ENCODE measurements at places on chromosomes 4 and X.

DNA sequence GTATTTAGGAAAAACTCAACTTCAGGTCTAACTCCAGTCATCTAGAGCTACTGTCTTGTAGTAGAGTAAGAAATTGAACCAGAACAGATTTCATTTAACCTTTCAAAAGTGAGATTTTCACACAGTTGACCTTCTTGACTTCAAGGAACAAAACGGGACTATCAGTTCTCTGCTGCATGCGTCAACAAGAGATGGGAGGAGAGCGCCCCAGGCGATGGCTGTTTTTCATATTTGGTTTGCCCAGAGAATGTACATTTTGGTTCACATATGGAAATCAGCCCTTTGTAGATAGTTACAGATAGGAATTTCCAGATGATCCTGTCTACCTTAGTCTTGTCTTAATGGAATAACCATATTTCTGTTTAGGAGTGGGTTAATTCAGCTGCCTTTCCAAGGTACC, 158.1 kb downstream of the POLA1 start:
- no peaks in the 10 kb centered on the region for H3K4me1 ChIP-seq
- no peak for DNase-seq
- H3K27ac ChIP-seq: no peak overlapping the region
- peaks cover 5% of the 10 kb centered on the region for H3K27me3 ChIP-seq

DNA sequence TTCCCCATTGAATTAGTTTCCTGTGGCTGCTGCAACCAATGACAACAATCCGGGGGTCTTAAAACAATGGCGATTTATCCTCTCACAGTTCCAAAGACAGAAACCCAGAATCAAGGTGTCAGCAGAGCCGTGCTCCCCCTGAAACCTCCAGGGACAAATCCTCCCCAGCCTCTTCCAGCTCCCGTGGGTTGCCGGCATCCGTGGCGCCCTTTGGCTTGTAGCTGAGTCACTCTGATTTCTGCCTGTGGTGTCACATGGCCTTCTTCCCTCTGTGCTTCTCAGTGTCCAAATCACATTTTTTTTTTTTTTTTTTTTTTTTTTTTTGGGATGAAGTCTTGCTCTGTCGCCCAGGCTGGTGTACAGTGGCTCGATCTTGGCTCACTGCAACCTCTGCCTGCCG, 64.5 kb upstream of the STX18 start:
- no peaks in the 10 kb centered on the region for H3K27me3 ChIP-seq
- H3K27ac ChIP-seq: no peak overlapping the region
- H3K36me3 ChIP-seq: no peaks in the 10 kb centered on the region
- DNase-seq: no peak
- H3K4me1 ChIP-seq: no peaks in the 10 kb centered on the region
- no peak overlapping the region for H3K4me3 ChIP-seq

GRCh38 chr4:93855926-93856325, 27.4 kb downstream of the ATOH1 start:
- H3K4me3 ChIP-seq: no peak overlapping the region
- no peaks in the 10 kb centered on the region for H3K4me1 ChIP-seq
- no peak for DNase-seq
- no peaks in the 10 kb centered on the region for H3K36me3 ChIP-seq
- no peak overlapping the region for H3K27ac ChIP-seq

GRCh38 chr4:70571772-70572171, 20.3 kb upstream of the AMBN start:
- no peak overlapping the region for H3K4me3 ChIP-seq
- H3K27me3 ChIP-seq: peaks cover 12% of the 10 kb centered on the region
- no peak overlapping the region for H3K27ac ChIP-seq
- no peaks in the 10 kb centered on the region for H3K4me1 ChIP-seq
- no peak for DNase-seq
- no peaks in the 10 kb centered on the region for H3K36me3 ChIP-seq

- no peaks in the 10 kb centered on the region for H3K27me3 ChIP-seq
- no peak overlapping the region for H3K27ac ChIP-seq
- H3K4me1 ChIP-seq: no peaks in the 10 kb centered on the region
- no peak for DNase-seq
- no peaks in the 10 kb centered on the region for H3K36me3 ChIP-seq
- H3K4me3 ChIP-seq: no peak overlapping the region
Measured at GRCh38 chr4:177568931-177569330, 126.7 kb upstream of the AGA start.

GRCh38 chrX:3598709-3599108, 114.7 kb downstream of the PRKX start:
- no peaks in the 10 kb centered on the region for H3K4me1 ChIP-seq
- H3K27me3 ChIP-seq: no peaks in the 10 kb centered on the region
- no peak overlapping the region for H3K4me3 ChIP-seq
- no peak for DNase-seq
- no peak overlapping the region for H3K27ac ChIP-seq
- H3K36me3 ChIP-seq: peaks cover 39% of the 10 kb centered on the region

DNA sequence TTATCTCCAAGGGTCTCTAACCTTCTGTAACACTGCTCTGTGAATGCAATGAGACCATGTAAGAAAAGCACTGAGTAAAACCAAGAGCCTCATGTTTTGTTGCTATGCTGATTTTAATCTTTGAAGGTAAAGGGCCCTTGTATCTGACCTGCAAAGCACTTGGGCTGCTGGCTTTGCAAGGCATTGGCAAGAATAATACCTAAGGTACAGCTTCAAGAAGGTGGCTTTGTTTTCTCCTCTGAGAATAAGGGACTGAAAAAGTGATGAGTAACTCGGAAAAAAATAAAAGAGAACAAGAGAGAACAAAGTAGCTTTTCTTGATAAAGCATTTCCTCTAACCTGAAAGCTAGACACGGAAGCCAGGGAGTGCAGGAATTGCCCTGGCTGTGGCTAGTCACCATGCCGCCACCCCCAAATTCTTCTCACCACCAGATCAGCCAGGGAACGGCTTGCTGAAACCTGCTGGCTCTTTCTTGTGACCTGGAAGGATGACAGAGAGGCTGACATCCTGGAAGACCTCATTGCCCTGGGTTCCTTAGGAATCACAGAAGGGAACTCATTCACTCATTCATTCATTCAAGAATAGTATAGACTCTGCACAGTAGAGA, 41.8 kb upstream of the HS3ST1 start:
- H3K4me3 ChIP-seq: peak overlapping the region; percentile 23
- DNase-seq: peak; percentile 36
- no peaks in the 10 kb centered on the region for H3K27me3 ChIP-seq
- H3K27ac ChIP-seq: peak overlapping the region; percentile 89

DNA sequence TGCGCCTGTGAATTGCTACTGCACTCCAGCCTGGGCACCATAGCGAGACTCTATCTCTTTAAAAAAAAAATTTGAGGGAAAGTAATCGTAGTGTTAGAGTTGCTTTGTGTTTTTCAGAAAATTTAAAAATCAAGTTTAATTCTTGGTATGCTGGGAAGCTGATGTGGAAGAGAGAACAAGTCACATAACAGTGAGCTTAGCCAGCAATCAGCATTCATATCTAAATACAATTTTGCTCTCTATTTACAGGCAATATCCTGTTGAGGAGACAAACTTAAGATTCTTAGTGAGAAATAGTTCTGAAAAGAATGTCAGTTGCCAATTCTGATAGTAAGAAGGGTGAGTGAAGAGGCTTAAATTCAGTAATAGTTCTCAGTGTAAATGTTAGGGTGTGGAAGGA, 9.6 kb upstream of the NDUFC1 start:
- H3K27me3 ChIP-seq: no peaks in the 10 kb centered on the region
- DNase-seq: no peak
- no peak overlapping the region for H3K4me3 ChIP-seq
- peaks cover 69% of the 10 kb centered on the region for H3K36me3 ChIP-seq
- H3K27ac ChIP-seq: peak overlapping the region; percentile 0

DNA sequence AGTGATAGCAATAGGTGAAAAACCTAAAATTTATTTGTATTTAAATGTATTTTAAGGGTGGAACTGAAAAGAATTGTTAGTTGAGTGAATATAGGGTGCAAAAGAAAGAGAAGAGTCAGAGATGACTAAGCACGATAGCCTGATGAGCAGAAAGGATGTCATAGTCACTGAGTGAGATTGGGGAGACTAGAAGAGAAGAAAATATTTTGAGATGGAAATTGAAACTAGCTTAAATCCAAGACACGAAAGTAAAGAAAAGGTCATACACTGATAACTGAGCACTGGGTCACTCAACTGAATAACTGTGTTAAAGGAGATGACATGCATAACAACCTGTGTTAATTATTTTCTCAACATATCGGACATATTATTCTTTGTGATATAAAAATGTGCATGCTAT, 55.5 kb downstream of the SPANXN4 start:
- H3K4me3 ChIP-seq: no peak overlapping the region
- H3K4me1 ChIP-seq: no peaks in the 10 kb centered on the region

DNA sequence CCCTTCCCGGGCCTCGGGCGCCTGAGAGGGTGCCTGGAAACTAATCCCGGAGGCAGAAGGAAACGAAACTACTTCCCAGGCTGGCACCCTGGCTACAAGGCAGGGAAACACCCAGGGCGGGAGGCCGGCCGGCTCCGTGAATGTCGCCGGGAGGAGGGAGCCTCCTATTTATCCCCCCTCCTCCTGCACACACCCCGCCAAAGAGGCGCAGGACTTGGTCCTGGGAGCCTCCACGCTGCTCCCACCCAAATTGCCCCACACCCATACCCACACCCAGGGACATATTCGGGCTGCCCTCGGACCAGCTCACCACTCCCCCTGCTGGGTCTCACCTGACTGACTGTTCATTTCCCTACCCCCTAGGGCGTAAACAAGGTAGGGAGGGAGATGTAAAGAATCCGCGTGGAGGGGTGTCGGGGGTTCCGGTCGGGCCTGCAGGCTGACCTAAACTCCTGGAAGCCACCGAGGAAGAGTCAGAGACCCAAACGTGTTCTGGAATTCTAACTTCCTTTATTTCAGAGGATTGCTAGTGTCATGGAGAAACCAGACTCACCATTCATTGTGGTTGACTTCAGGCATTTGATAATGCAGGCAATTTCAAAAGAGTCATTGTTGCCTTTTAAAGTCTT, at the start of gene BTC:
TSS of gene BTC (minus strand) at position 142 of the 629 bp plus-strand sequence. CDS start 198 bp downstream, outside the sequence.
- H3K36me3 ChIP-seq: no peaks in the 10 kb centered on the region
- no peak within 1 kb of the TSS for H3K27ac ChIP-seq
- DNase-seq: no peak
- peaks cover 56% of the 10 kb centered on the region for H3K27me3 ChIP-seq

Measured in activated T-cell treated with anti-CD3 and anti-CD28 coated beads, Interleukin-2, amount 50 U/mL, for 24 hours (primary cell).